ENCODE measurements at places on chromosomes 7 and 10. TPM values are rescaled to one million over a fixed set of nuclear protein-coding genes. Genes with fewer than 3 reads are reported as not detected.

DNA sequence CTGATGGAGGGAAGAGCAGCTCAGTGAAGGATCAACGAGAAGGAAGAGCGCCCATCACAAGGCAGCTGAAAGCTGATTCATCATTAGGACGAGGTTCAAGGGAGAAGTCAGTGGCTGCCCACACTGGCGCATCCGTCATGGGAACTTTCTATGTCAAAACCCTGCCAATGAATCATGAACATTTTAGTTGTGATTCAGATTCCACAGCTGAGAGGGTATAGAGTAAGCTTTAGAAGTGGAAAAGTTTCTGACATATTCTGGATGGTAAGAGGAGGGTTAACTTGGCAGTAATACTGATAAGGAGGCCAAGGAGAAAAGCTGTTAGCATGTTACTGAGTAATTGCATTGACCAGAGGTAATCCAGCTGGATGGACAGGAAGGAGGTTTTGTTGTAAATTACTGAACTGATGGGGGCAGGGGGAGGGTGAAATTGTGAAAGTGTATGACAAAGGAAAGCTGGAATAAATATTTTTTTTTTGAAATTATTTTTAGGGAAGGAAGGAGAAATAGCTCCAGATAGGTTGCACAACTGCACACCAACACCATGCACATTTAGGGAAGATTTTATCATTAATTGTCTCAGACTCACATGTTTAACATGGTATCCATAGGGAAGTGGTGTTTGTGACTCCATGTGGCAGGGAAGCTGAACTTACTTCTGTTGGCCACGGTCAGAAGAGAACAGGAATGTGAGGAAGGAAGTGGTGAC is 78.3 kb upstream of the NRP1 start:
- DNase-seq, result no peak

GRCh38 chr7:136530831-136531230 is 337.6 kb upstream of the CHRM2 start:
- no peak for DNase-seq

DNA sequence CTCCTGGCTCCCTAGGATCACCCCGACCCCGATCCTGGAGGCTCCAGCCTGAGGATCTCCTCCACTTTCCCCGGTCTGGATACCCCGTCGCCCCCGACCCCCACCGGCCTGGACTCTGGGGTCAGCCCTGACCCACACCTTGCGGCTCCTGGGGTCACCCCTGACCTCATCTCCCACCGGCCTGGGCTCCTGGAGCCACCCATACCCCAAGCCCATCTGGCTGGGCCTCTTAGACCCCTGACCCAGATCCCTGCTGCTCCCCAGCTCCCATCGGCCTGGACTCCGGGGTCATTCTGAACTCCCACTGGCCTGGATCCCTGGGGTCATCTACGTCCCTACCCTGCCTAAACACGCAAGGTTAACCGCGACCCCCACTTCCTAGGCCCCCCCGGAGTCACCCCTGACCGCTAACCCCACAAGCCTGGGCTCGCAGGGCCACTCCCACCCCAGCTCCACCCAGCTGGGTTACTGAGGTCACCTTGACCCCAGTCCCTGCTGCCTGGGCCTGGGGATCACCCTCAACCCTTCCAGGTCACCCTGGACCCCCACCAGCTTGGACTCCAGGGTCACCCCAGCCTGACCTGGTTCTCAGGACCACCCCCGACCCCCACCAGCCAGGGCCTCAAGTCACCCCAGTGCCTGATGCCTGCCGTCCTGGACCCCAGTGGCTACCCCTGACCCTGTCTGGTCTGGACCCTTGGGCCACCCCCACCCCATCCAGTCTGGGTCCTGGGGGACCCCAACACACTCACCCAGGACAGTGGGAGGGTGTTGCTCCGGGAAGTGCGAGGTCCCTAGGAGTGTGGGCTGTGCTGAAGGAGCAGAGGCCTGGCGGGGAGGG is 1.2 kb downstream of the FOXK1 start:
- peak; percentile 21 for DNase-seq

The CFAP58 gene
- 1.3 TPM for total RNA-seq

The TMEM130 gene
- total RNA-seq, result not detected

All from thyroid gland (tissue), 4 donors.